Stimulated activated CD4-positive, alpha-beta T cell treated with anti-CD3 and anti-CD28 coated beads, TNF-alpha, amount 100 ng/mL, for 1 hour (primary cell): ENCODE measurements at places on chromosomes 2 and 18.

DNA sequence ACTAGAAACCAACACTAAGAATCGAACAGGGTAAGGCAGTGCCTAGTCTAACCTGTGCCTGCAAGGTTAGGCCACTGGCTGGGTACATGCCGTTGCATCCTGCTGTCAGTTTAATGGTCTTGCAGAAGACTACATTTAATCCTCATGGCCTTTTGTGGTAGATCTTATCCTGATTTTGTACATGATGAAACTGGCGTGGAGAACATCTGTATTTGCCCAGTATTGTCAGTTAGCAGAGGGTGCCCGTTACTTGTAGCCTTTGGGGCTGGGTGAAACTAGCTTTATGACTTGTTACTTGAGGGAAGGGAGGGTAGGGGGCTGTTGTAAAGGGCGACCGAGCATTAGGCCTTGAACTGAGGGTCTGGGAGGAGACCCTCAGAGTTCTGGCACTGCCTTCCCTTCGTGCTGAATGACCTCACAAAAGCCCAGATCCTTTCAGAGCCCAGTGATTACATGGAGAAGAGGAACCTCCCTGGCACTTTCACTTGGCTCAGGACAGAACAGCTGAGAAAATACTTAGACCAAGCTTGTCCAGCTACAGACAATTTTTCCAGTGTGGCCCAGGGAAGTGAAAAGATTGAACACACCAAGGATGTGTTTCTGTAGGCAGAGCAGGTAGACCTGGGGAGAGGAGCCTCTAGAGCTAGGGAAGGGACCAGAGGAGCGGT is 19.5 kb downstream of the SLC20A1 start:
- no peak for DNase-seq

- no peak for DNase-seq
Measured at GRCh38 chr2:188395903-188396689, 104.4 kb downstream of the GULP1 start.

GRCh38 chr2:9498210-9498609 is 23.9 kb downstream of the IAH1 start:
- no peak for DNase-seq

DNA sequence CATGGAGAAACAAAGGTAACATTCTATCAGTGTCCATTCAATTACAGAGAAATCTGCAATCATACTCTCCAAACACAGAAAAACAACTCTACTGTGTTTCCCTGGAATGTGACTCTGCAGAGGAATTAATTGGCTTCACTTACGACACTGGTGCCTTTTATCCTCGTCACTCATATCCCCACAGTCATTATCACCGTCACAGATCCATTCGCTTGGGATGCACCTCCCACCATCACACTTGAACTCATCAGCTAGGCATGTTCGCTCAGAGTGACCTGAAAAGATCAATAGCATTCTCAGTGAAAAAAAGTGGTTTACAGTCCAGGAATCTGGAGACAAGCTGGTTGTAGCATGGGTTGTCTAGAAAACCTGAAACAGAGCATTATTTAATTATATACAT is 124.3 kb downstream of the DHRS9 start:
- no peak for DNase-seq

DNA sequence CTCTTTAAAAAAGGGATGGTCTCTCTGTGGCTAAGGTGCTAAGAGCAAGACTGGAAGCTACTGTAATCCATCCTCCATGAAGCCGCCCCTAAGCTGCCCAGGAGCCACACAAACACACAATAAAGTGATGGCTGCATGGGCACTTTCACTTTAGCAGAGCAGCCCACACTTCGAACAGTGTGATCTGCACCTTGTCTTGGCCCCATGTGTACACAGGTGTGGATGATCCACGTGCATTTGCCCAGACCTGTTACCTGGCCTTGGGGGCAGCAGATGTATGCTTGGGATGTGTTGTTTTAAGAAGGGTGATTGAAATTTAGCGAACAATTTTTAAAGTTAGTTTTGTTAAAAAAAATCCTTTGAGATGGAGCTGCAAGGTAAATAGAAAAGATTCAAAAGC is 39.9 kb downstream of the TMEM178A start:
- no peak for DNase-seq

- no peak for DNase-seq
Measured at GRCh38 chr2:130390460-130391057, 34.7 kb downstream of the PTPN18 start.

DNA sequence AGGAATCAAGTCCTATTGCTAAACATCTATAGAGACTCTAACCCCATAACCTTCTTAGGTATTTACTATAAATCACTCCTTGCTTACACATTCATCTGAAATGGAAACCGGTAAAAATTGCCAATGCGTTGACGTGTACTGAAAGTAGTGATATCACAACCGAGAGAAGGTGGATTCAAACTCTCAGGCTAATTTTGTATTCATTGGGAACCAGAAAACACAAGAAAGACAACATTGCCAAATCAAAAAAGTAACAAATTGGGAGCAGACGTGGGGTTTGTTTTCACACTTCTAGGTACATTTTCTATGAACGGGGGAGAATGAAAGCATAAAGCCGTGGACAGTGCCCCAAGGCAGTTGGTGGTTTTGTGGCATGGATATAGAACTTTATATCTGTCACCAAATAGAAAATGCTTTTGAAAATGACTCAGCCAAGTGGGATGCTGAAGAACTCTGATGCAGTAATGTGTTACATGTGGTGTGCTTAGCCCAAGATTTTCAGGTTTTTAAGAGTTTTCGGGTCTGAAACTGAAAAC is 155.1 kb upstream of the RASGRP3 start:
- no peak for DNase-seq

- no peak for DNase-seq
Measured at GRCh38 chr2:105417857-105418436, 19.1 kb upstream of the FHL2 start.

DNA sequence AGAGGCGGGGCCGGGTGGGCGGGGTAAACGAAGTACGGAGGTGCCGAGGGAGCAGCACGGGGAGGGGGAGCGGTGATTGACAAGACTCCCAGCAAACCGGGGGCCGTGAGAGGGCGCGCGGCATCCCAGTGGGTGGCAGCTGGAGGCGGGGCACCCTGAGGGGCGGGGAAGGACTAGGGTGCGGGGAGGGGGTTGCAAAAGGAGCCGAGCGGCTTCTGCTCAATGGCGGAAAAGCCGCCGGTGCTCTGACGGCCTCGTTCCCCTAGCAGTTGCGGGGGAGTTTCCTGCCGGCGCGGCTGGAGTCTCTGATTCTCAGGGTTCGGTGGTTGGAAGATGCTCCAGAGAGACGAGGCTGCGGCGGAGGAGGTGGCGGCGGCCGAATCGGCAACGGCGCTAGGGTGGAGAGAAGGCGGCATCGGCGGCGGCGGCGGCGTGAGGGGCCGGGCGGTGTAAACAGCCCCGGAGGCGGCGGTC is at the start of gene PPM1B:
PPM1B (plus strand) TSS at position 195 of the 474 bp plus-strand sequence. CDS start 32,325 bp downstream, outside the sequence.
- peak; percentile 99 for DNase-seq

GRCh38 chr18:13810950-13811485 is 12.9 kb upstream of the MC5R start:
- no peak for DNase-seq

DNA sequence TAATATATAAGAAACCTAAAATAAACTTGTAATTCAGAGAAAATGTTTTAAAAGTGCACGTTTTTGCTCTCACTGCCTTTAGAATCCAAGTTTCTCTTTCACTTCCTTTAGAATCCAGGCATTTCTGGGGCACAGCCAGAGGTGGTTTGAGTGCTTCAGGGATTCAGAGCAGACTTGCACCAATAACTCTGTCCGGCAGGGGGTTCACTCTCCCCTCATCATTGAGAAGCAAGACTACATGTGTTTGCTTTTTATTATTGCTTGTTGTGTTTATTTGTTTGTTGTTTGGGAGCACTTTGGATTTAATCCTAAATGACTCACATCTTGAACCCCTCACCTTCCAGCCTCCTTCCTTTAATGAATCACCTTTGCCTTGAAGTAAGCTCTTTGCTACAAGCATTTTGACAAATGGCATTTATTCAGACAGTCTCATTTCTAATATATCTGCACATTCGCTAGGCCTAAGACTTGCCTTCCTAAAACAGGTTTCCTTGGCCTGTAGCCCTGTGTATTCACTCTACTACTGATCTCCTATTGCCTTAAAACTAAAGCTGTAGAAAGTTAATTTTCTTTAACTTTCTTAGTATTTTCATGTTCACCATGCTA is 233.5 kb upstream of the ATP5MC3 start:
- DNase-seq, result no peak

DNA sequence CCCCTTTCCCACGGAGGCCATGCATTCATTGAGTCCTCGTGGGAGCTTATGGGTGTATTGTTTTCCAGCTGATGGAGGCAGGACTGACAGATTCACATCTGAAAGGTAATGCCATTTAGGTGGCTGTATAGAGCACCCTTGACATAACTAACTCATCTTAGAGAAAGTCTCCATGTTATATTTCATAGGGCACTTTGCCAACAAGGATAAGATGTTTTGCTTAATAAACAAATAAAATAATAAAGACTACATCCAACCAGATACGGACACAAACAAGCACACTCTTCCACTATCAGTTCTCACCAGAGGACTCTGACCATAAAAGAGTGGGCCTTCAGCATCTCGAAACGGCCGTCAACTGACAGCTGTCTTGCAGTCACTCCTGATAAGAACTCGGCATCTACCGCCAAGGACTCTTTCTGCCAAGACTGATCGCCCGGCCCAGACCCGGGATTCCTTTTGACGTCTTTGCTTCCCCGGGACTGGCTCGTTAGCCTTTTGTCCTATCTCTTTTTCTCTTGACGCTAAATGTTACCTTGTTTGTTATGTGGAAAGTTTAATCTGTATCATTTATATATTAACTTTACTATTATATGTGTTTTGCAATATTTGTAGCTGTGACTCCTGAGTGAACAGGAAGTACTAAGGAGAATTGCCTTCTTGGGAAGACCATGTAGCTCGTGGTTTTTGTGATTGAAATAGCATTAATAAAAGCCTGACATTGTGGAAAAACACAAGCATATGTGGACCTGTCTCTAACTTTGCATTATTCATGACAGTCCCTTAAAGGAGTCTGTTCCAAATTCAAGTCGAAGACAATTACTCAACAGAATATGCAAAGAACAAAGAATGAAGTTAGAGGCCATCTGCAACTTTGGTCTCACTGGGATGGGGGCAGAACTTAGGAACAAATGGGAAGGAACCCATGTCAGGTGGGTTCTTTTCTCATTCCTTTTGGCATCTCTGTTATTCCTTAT is 195.1 kb downstream of the LPIN1 start:
- no peak for DNase-seq

DNA sequence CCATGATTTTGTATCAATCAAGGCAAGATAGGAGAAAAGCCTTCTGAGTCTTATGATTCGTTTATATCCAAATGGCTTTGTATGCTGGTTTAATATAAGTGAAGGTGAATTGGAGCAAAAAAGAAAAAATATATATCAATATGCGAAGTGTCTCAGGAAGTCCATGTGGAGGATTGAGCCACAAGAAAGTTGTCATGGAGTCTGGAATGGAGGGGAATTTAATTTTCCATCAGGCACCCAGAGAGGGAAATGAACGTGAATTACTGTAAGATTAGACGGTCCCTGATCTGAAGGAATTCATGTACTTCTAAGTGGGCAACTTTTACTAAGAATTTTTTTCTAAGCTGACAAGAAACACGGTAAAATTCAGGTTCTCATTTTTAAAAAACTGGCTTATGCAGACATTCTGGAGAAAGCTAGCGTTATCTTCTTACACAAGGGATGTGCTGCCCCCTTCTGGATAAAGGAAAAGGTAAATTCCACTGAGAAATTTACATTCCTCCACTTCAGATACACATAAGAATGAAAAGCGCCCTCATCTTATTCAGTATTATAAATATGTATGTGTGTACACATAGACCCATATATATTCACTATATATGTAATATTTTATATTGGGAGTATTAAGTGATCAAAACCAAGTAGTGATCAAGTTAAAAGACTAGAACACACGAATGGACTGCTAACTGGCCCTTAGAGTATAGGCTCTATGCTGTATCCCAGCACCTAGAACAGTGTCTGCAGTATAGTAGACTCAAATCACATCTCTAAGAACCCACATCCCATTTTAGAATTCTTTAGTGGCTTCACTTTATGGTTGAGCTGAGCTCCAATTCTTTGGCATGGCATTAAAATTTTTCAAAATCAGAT is 289.0 kb upstream of the TFPI start:
- no peak for DNase-seq

- DNase-seq, result no peak
Measured at GRCh38 chr18:79738581-79739439, 58.9 kb upstream of the KCNG2 start.

- DNase-seq, result no peak
Measured at GRCh38 chr18:46830633-46831032, 73.8 kb upstream of the ST8SIA5 start.

DNA sequence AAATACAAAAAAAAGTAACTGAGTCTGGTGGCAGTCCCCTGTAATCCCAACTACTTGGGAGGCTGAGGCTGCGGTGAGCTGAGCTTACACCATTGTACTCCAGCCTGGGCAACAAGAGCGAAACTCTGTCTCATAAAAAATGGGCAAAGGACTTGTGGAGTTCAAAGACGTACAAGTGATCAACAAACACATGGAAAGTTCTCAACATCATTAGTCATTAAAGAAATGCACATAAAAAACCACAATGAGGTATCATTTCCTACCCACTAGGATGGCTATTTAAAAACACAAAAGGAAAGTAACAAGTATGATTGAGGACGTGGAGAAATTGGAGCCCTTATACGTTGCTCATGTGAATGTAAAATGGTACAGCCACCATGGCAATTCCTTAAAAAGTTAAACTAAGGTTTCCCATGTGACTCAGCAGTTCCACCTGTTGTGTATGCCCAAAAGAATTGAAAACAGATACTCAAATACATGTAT is 52.3 kb downstream of the RAB10 start:
- no peak for DNase-seq
